ENCODE measurements at places on chromosomes 6 and 20.
A peak's percentile ranks its signal among the peaks of the same experiment; 100 is the strongest.

DNA sequence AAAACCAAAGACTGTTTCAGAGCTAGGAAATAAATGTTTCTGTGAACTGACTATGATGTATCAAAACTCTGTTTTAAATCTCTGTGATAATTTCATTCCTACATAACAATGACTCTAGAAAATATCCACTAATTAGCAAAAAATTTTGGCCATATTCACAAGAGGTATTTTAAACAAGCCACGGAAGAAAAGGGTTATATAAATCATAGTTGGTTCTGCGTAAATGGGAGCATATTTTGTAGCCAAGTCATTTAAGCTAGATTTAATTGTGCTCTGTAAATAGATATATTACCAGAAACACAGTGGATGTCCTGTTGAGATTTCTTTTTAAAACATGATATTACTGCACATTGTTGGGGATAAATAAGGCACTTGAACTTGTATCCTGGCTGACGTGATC is 416.5 kb upstream of the PLCB4 start:
- no peak for DNase-seq

GRCh38 chr6:32164295-32164694 is at the start of gene EGFL8:
Gene EGFL8 (plus strand): TSS chr6:32164595. CDS start chr6:32166166, 1,571 bp downstream.
- no peak for DNase-seq

- DNase-seq: peak; percentile 26
Observed at GRCh38 chr6:121890307-121890910, 455.0 kb downstream of the GJA1 start.

DNA sequence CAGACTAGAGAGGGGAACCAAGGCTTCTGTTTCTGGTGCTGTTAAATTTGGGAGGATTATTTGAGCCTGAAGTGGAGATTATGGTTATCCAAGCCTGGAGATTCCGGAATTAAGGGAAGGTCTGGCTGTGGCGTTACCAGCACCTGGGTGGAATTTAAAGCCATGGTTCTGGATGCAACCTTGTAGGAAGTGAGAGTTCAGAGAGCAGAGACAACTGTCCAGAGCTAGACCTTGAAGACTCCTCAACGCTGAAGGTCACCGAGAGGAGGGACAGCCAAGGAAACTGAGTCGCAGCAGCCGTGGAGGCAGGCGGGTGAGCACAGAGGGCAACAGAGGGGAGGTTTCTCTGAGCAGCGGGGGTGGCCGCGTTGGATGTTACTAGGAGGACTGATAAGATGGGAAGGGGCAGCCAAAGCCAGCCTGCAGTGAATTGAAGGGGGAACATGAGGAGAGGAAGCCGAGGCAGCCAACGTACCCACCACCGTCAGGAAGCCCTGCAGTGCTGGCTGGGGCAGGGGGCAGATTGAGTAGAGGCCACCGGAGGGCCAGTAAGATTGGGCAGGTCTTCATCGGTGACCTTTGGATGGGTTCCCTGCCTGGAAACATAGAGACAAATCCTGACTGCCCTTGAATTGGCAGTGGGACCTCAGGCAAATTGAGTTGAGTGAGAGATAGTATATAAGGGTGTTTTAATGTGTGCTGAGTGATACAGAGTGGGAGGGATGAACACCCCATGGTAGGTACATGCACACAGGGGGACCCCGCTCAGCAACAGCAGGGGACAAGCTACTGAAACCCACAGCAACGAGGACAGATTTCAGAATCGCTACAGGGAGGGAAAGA is 90.3 kb downstream of the SNX5 start:
- DNase-seq: no peak

GRCh38 chr6:16473184-16473907 is 235.0 kb downstream of the GMPR start:
- DNase-seq: no peak

DNA sequence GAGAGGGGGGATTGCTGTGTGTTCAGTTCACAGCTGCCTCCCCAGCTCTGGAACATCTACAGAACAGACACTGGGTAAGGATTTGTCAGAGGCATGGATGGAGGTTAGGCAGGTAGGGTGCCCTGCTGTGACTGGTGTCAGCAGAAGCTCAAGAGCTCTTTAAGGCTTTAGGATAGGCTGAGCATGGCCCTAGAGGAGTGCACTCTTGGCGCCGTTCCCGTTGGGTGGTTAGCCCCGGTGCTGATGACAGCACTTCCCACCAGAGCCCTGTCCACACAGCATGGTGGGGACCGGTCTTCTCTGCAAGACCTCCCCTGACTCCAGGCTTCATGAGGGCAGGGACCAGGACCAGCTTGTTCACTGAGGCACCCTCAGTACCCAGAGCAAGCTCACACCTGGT is 262.0 kb downstream of the BMP7 start:
- DNase-seq: no peak

DNA sequence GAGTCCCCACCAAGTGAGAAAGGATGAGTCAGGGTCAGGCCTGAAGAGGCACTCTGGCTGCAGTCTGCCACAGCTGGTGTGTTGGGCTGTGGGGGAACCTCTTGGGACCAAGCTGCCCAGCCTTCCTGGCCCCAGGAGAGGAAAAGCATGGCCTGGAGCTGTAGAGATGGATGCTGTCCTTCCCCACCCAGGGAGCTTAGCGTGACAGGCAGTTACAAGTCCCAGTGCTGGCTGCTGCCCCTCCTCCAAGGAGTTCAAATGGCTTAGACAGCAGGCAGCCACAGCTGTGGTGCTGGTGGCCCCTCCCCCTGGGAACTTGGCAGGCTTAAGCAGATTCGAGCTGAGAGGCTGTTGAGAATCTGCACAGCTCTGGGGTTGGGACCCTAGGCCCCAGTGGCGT is 253.2 kb downstream of the PLCB1 start:
- DNase-seq: no peak

DNA sequence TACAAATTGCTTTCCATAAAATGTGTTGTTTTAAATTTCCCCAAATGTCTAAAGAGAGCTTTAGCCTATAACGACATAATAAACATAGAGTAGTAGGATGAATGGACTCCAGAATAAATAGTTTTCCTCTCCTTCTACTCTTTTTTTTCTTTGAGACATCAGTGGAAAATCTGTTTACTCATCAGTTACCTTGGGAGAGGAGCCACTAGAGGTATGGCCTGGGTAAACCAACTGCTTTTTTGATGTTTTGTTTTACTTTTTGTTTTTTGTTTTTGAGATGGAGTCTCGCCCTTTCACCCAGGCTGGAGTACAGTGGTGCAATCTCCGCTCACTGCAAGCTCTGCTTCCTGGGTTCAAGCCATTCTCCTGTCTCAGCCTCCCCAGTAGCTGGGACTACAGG is 8.3 kb upstream of the TGM3 start:
- DNase-seq: no peak

- DNase-seq: no peak
Observed at GRCh38 chr6:140393665-140394540, 1019.5 kb upstream of the CITED2 start.

DNA sequence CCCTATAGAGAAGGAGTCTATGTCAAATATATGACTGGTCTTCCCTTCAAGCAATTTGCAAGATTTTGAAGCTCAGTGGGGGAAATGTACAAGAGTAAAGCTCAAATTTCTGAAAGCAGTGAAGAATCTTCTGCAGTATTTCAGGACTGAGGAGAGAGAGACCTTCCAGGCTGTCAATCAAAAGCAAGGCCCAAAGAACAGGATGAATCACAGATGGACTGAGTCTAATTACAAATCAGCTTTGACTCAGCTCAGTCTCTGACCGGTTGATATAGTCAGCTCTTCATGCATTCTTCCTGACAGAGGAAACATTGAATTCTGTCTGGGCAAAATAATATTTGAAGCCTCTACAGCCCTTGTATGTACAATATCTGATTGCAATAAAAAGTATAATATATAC is 7.7 kb upstream of the HTR1B start:
- DNase-seq: no peak

- no peak for DNase-seq
Observed at GRCh38 chr6:35368038-35368887, 25.9 kb downstream of the PPARD start.
